ENCODE measurements at places on chromosomes 2 and 18.

- peak; percentile 26 for DNase-seq
These were observed 8.6 kb upstream of the RPL37A start for GRCh38 chr2:216490061-216490460.

GRCh38 chr18:60022671-60023276 lies 123.0 kb downstream of the PMAIP1 start:
- DNase-seq: no peak

DNA sequence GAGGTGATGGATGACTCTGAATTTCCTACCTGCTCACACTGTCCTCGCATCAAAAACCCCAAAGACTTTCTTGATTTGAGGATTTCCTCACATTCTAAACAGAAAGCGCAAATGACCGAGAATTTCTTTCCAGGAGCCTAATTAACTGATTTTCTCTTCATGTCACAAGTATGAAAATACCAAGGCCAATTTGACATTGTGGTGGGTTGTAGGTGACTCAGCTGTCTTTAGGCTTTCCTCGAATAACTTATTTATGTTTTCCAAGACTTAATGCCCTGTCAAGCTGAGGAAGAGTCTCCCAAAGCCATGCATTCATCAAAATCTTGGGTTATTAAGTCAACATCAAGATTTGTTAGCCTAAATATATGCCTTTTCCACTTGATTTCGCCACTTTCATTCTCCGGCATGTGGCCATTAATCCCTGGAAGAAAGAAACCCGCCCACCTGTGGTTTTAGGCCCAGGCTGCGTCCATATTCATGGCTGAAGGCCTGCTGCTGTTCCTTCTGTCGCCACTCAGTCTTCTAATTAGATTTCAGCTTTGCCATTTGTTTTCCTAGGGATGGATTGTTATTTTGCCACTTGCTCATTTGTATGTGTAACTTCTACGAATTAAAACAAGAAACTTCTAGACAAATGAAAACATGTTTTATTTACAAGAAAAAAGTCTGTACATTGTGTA lies 84.9 kb downstream of the ST6GAL2 start:
- no peak for DNase-seq

DNA sequence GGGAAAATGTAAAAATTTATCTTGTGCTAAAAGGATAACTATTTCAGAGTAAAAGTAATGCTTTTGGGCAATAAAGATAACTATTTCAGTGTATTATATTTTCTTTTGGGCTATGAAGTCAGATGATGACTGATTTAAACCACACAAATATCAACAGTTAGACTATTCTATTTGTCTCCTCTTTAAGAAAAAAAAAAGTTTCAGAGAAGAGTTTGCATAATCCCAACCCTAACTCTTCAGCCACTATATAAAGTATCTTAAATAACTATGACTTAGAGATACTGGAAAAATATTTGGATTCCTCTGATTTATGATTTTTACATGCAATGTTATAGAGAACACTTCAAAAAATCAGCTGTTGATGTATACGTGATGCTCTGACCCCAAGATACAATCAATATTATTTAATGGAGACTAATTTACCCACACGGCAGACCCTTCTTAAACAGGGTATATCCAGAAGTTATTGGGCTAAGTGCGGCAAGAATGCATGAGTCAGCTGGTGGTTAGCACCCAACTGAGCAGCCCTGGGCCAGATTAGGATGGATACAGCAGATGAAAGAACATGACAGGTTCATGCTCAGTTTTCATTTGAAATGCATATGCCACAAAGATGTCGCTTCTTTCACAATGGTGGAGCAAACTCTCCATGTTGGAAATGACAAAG lies 279.0 kb downstream of the AFF3 start:
- no peak for DNase-seq

- DNase-seq: no peak
These were observed 975.7 kb upstream of the ZEB2 start for GRCh38 chr2:145495590-145495989.

DNA sequence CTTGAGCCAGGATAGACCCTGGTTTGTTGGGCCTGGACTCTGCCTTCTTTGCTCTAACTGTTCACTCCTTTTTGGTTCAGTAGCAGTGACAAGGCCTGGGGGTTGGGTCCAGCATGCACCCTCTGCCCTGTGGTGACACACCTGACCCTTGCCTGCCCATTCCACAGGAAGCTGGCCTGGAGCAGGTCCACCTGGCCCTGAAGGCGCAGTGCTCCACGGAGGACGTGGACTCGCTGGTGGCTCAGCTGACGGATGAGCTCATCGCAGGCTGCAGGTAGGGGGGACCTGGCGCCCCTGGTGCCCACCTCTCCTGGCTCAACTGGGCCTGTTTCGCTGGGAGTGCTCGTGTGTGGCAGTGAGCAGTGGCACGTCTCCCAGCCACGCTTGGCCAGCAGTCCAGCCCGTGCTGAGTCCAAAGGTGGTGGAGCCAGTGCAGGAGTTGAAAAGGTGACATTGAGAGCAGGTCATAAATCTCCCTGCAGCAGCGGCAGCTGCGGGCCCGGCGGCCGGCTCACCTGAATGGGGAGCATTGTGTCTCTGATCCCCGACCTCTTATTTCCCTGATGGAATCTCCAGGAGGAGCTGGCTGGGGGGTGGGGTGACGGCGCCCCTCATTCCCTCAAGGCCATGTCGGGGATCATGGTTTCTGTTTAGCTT lies 102.6 kb downstream of the DYSF start:
- no peak for DNase-seq

DNA sequence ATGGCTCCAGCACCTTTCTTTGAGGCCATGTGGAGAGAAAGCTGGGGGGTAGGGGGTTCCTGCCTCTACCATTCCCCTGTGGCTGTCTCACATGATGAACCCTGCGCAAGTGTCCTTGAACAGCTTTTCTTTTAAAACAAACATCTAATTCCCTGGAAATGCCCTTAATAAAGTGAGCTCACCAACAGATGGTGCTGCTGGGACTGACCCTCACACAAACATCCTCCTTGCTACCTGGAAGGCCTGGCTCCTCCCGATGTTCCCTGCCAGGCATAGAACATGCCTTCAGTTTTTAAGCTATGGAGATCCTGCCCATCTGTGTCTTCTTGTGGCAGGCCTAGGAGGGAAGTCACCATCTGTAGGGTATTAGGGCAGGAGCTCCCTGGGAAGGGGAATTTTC lies 60.7 kb upstream of the GATA6 start:
- no peak for DNase-seq

DNA sequence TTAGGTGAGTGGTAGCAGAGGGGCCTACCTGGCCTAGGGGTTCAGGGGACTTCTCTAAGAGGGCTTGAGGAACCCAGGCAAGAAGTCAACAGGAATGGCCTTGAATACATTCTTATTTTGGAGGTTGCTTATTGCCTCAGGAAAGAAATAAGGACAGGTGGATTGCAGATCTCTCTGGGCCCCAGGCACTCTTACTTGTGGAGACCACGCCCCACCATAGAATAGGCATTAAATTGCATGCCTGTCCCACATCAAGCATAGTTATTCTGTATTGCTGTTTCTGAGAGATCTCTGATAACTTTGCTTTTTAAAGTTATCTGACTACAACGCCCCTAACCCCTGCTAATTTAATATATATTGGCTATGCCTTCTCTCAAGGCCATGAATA lies 68.0 kb upstream of the SP3 start:
- no peak for DNase-seq

DNA sequence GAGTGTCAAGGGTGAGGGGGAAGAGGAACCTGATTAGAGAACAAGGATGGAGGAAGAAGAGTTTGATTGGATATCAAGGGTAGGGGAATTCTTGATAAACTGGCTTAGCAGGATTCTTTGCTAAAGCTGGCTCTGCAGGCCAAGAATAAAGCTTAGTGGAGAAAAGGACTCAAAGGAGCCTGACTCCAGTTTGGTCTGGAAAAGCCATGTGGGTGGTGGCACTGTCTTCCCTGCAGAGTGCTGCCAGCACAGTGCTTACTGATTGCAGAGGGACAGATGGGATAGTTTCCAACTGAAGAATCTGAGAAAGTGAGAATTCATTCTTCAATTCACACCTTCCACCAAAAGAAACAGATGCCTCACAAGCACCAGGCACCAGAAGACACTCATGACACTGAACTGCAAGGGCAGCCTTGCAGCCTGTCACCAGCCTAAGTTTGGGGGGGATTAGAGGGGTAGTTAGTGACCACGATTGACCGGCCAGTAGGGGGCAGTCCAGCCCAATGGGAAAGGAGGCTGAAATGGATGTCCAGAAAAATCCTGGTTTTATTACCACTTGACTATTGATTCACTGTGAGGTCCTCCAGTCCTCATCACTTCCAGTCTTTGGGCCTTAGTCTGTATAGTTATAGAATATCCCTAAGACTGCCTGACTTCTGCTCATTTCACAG lies 334.5 kb downstream of the SMAD2 start:
- no peak for DNase-seq

GRCh38 chr2:64823794-64824193 lies 165.4 kb upstream of the SLC1A4 start:
- DNase-seq: no peak

GRCh38 chr2:217893440-217893839 lies 109.4 kb downstream of the TNS1 start:
- no peak for DNase-seq

- no peak for DNase-seq
These were observed 81.4 kb downstream of the DCDC2C start for GRCh38 chr2:3784731-3785130.

GRCh38 chr2:11127761-11128160 lies 27.5 kb upstream of the SLC66A3 start:
- no peak for DNase-seq

DNA sequence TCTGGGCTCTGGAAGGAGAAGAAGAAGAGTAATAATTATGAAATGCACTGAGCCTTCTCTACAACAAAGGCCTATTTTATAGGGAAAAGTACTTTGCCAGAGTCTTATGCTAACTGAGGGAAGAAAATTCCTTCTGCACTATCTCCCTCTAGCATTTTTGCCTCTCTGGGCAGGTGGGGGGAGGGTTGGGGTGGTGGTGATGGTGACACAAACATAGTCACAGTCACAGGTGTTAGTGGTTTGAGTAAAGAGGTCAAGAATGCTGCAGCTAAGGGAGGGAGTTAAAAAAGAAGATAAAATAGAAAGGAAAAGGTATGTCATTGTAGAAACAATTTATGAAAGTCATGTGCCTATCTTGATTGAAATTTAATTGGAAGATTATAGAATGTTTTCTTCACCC lies 140.8 kb upstream of the COL3A1 start:
- no peak for DNase-seq

DNA sequence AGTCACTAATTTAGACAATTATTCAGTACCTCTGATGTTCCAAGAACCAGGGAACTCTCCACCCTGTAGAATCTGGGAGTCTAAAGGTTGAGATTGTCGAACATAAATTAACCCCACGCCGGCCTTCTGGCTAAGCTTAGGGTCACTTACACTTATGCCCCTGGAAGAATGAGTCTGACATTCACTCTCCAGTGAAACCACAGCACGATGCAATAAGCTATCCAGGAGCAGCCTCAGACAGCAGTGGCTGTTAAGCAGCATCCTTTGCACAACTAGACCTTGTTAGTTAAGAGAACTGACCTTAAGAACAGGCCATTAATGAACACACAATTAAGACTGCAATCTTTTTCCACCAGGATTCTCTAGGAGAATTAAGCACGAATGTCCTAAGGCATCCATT lies 25.0 kb downstream of the SH3YL1 start:
- no peak for DNase-seq

- DNase-seq: no peak
These were observed 94.2 kb upstream of the EFEMP1 start for GRCh38 chr2:56017784-56018183.
